ENCODE measurements at places on chromosomes 2 and 18.

DNA sequence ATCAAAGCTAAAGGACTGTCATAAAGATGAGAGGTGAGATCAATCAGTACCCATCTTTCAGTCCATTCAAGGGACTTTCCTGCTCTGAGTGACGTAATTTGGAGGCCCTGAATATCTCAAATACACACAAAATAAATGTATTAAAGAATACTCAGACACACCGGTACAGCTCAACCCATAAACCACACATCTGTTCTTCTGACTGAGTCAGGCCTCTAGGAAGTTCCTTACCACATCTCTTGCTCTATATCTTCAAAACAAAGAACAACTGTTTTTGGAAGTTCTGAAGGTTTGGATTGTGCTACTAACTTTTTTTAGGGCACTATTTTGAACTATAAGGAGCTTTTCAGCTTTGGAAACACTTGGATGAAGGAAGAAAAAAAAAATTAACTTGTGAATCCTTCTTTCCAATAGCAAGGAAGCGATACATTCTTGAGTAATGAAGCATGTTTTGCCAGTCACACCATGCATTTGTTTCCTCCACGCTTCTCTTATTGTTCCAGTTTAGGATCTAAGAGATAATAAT is 866.5 kb upstream of the VRK2 start:
- peak; percentile 71 for DNase-seq

DNA sequence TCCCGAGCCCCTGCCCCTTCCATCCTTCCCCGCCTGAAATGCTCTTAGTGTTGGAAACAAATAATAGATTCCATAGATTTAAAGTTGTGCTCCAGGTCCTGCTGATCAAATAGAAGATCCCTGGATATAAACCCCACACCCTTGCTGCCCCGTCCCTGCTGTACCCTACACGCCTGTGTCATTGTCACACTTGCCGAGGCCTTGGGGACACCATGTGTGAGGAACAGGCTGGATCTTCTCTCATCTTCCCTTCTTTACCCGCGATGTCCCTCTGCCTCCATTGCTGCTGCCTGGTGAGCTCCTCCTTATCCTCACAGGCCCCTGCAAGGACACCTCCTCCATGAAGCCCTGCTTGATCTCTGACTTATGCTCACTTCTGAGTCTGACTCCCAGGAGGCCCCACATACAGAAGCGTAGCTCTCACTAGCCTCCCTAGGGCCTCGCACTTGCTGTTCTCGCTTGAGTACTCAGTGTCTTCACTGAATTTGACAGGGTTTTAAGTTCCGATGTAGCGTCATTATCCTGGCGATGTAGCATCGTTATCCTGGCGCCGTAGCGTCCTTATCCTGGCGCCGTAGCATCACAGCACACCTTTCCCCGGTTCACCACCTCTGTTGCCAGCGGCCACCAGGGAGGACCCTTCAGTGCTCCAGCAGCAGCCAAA is 221.9 kb downstream of the NDUFA10 start:
- no peak for DNase-seq

DNA sequence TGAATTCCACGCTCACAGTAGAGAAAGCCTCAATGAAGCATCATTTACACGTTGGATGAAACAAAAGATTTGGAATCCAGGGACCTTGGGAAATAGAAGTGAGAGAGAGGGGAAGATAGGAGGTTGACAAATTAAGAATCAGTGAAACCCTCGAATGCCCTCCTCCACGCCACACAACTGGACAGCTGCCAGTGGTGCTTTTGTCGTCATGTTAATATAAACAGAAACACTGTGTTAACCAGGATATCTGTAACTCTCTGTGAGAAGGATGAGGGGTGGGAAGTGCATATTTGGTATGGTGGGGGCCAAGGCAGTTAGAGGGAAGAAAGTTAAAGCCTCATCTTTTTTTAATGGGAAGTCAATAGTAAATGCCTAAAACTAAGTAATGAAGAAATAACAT is 108.7 kb downstream of the GFPT1 start:
- no peak for DNase-seq

- DNase-seq = no peak
Measured at GRCh38 chr18:48544116-48544515, 5.3 kb downstream of the CTIF start.

DNA sequence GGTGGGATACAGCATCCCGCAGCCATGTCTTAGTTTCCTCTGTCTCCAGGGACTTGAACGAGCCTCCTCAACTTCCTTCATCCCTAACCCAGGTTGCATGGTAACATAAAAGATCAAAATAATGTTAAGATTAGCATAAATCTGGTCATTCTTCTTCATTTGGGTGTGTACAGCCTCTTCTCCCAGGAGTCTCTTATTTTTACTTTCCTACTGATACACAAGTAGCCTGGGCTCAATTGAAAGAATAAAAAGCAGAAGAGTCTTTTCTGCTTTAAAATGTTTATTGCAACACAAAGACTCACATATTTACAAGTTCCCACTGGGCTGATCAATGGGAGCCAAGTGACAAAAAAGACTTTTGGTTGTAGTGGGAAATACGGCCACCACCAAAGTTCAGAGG is 137.9 kb upstream of the PID1 start:
- no peak for DNase-seq

DNA sequence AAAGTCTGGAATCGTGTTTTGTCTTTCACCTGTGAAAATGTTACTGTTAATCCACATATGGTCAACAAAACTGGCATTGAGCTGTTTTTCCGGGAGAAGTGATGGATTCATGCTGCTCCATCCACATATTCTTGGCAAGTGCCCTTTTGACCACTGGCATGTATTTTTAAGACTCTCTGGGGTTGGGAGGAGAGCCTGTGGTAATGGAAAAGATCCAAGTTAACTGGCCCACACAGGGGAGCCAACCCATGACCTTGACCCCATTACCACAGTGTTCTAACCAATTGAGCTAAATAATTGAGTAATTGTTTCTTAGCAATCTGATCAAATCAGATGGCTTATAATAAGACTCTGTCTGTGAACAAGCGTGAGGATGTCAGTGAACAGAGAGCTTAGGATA is 296.2 kb upstream of the NRP2 start:
- DNase-seq = peak; percentile 9

GRCh38 chr2:189657867-189658266 is 3.4 kb upstream of the ASNSD1 start:
- DNase-seq = no peak
